ENCODE measurements at places on chromosomes 11 and 22.

- DNase-seq, result no peak
These were observed at the start of gene PDE2A for GRCh38 chr11:72673943-72674828. Gene PDE2A (minus strand): TSS chr11:72674422. CDS start chr11:72674207, 215 bp downstream.

GRCh38 chr11:111549196-111549868 is 8.8 kb downstream of the LAYN start:
- DNase-seq, result no peak

DNA sequence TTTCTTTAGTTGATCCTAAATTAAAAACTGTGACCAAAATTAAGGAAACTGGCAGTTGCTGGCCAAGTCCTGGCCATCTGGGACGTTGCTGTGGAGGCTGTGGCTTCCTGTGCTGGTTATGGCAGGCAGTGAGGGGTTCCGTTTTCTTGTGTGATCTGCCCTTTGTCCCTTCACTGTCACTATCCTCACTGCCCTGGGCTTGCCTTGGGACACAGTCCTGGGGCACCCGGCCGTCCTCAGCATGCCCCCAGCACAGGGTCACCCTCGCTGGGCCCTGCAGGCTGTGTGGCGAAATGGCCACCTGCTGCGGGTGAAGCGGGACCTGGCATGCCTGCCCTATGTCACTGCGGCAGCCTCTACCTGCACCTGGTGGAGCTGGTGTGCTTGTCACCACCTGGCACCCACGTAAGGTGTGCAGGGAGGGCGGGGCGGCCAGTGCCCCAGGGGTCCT is 52.5 kb upstream of the SLC22A12 start:
- no peak for DNase-seq

DNA sequence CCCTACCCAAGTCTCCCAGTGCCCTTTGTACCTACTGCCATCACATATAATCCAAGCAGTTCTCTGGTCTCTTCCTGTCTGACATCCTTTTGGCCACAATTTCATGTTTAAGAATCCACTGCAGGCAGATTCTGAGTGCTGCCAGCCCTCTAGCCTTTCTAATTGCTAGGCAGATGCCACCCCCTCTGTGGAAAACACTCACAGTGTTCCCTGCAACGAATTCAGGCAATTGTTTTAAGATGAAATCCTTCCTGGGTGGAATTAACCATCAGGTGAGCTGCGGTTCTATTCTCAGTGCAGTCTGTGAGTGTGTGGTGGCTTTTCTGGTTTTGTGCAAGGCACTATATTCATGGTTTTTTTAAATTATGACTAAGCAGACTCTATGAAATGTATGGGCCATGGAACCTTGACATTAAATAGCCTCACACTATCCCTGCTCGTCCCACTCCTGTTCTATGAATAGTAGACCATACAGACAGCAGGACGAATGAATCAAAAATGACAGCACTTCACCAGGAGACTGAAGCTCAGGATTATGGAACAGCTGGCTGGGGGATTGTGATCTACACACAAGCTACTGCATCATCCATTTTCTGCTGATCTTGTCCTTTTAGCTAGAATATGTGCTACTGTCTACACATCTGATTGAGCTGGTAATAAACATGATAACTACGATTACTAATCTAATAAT is 29.8 kb upstream of the BMAL1 start:
- DNase-seq, result no peak

- DNase-seq, result no peak
These were observed 46.0 kb downstream of the DENND5A start for GRCh38 chr11:9219115-9219514.

- DNase-seq, result no peak
These were observed 6.5 kb downstream of the POU2AF1 start for GRCh38 chr11:111372538-111372937.

DNA sequence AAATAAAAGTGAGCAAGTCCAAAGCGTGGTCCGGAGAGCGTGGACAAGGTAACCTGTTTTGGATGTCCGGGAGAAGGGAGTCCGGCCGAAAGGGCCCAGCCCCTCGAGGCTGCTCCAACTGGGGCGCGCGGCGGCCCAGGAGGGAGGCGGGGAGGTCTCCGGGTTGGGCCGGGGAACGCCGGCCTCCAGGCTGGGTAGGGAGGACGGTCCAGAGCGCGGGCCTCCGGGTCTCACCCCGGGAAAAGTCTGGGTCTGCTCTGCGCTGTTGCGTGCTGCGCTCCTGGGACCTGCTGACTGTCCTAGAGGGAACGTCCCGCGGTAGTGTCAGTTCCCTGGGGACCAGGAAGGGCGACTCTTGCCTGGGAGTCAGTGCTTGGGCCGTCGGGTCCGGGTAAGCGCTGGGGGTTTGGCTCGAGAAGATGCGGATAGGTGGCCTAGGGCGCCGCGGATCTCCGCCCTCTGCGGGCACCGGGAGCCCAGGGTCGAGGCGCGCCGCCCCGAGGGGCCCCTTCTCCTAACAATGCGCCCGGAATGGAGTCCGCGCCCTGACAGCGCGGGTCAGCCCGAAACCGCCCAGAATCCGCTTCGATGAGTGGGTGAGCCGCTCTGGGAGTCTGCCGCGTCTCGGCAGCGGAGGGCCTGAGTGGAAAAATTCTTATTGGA is 988 bp upstream of the FLI1 start:
- DNase-seq, result peak; percentile 43

DNA sequence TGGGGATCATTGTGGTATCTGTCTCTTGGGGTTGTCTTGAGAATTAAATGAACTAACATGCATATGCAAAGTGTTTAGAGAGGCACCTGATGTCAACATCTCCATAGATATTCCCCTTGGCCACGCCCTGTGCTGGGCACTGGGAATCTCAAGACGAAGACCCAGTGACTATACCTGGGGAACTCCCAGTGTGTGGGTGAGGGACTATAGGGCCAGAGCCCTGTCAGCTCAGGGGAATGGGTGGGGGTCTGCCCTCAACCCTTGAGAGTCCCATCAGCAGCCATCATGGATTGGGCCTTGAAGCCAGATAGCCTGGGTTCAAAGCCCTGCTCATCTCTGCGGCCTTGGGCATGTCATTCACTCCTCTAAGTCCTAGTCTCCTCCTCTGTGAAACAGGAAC is 21.6 kb upstream of the LMO1 start:
- no peak for DNase-seq

- peak; percentile 7 for DNase-seq
These were observed 579 bp upstream of the SLC5A4 start for GRCh38 chr22:32255726-32256125.

- no peak for DNase-seq
These were observed 24.9 kb downstream of the SLC43A1 start for GRCh38 chr11:57490456-57491248.

GRCh38 chr11:36454941-36455631 is 55.0 kb downstream of the TRAF6 start:
- DNase-seq, result no peak

DNA sequence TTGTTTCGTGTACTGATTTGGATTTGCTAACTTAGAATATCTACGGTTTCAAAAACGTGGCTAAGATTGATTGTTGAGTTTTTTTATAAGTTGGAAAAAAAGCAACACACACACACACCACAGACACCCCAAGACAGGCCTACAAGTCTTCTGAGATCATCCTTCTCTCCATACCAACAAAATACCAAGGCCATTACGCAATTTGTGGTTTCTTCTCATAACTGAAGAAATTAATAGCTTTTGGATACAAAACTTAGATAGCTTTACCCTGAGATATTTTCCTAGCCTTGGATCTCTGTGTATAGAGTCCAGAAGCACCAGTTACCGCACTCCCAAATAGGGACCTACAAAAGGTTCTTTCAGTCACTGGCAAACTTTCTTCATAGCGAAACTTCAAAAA is 113.6 kb downstream of the SIK3 start:
- no peak for DNase-seq

DNA sequence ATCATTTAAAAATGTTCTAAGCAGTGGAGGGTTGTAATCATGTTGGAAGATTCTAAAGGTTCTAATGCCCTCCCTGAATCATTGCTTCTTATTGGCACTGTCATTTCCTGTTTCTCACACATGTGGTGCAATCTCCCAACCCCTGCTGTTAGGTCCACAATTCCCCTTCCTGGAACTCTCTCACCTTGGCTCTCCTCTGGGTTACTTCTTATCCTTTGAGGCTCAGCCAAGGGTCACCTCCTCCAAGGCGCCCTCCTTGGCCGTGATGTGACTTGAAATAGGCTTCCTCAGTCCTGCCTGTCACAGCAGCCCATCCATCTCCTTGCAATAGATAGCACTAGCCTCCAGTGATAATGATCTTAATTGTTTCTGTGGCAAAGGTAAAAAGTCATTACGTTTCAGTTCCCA is 149.8 kb downstream of the TTC17 start:
- no peak for DNase-seq

GRCh38 chr11:35629511-35629910 is 11.3 kb downstream of the FJX1 start:
- no peak for DNase-seq

GRCh38 chr11:123180166-123180565 is 14.9 kb downstream of the CLMP start:
- no peak for DNase-seq

DNA sequence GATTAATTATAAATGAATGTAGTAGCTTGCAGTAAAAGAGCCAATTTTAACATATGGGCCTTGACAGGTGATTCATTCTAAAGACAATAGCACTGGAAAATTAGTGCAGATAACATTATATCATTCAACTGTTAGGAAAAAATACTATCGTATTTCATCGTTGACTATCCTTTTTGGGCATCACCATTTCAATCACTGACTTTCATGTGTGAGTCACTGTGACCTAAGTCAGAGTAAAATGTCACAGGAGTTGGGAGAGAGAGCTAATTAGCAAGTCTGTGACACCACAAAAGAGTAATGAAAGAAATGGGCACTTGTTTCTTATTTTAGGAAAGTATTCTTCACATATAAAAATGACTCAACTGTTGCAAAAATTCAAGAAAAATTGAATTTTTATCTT is 253.8 kb upstream of the CNTN5 start:
- DNase-seq, result no peak

GRCh38 chr11:113085446-113085845 is 124.2 kb downstream of the NCAM1 start:
- DNase-seq, result no peak

- DNase-seq, result peak; percentile 40
These were observed 2.5 kb downstream of the TCN2 start for GRCh38 chr22:30609260-30610185.

- no peak for DNase-seq
These were observed 198.5 kb upstream of the NCAM1 start for GRCh38 chr11:112762707-112763090.

- no peak for DNase-seq
These were observed 58.9 kb downstream of the GRAMD4 start for GRCh38 chr22:46678785-46679700.

DNA sequence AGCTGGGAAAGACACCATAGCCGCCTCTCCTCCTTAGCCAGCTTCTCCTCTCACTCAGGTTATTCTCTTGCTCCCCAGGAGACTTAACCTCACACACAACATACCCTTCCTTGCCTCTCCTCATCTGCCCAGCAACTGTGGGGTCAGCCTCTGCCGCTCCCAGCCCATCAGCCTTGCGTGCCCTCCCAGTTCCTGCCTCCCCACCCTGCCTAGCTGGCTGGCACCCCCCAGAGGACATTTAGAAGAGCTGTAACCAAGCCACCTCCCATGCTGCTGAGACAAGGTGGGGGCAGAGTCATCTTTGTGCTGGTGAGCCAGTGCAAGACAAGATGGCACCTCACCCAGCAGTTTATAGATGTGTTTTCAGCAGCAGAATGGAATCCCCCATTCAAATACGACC is 38.2 kb downstream of the TOM1 start:
- no peak for DNase-seq

- DNase-seq, result no peak
These were observed 8.9 kb downstream of the OR4X1 start for GRCh38 chr11:48272606-48273005.

GRCh38 chr11:23181022-23181807 is 320.9 kb upstream of the CCDC179 start:
- no peak for DNase-seq

DNA sequence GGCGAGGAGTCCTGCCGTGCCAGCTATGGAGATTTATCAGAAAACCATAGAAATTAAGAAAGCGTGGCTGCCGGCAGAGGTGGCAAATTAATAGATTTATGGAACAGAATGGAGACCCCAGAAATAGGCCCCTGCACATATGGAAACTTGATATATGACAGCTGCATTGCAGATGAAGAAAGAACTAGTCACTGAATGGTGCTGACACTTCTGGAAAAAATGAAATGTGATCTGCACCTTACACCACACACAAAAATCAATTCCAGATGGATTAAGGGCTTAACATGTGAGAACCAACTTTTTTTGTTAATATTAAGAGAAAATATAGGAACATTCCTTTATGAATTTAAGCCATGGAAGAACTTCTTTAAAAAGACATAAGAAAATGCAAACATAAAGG is 40.3 kb upstream of the TSKU start:
- DNase-seq, result no peak

- no peak for DNase-seq
These were observed 27.4 kb downstream of the DAGLA start for GRCh38 chr11:61707574-61707973.

GRCh38 chr11:9462806-9463537 is 2.2 kb downstream of the ZNF143 start:
- no peak for DNase-seq

DNA sequence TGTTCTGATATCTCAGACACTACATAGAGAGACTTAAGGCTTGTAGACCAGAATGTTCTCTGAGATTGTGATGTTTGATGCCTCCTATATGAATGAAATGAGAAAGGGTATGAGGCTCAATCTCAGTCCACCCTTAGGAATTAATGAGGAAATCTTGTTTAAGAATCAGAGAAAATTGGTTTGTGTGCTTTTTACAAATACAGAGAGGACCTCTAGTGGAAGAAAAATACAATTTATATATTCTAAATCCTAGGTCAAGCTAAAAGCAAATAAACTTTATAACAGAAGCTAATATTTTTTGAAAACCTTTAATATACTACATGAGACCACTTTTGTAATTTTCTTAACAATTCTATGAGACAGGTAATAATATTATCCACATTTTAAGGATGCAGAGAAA is 5.0 kb upstream of the OR52H1 start:
- DNase-seq, result no peak

GRCh38 chr22:22341736-22342135 is 97.2 kb downstream of the VPREB1 start:
- no peak for DNase-seq

DNA sequence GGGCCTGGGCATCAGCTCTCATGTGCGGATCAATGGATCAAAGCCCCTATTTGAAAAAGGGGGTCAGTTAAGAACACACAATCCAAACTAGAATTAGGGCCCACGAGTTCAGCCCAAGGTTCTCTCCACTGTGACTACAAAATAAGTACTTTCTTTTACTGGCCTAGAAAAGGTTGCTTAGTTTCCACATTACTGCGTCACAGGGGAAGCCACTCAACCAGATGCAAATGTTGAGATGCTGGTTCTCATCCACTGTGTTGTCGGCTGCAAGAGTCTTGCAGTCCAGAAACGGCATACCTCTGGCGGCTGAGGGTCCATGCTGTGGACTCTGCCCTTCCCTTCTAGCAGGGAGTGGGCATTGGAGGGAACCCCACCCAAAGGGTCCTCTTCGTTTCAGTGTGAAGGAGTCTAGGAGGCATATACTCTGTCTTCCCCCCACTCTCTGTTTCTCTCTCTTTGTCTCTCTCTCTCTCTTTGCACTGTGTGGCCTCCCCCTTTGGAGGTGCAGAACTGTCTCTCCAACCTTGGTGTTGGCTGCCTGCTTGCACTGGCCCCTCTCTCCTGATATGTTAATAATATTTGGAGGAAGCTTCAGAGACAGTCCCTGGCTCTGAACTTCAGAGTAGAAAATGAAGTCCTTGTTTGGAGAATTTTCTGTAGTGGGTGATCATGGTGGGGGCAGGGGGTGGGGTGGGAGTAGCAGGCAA is 99.0 kb upstream of the NNMT start:
- no peak for DNase-seq

- DNase-seq, result no peak
These were observed 50.9 kb downstream of the SLC25A17 start for GRCh38 chr22:40768206-40768605.

Data from activated CD4-positive, alpha-beta T cell treated with anti-CD3 and anti-CD28 coated beads, Interleukin-2, amount 10 ng/mL, durations not matched to agents 7 days and 5 days (primary cell).